ENCODE measurements at places on chromosomes 16 and 17. TPM values are rescaled to one million over a fixed set of nuclear protein-coding genes. Genes with fewer than 3 reads are reported as not detected.

NECAB2 gene
- 11.2 TPM for total RNA-seq

CALB2 gene
- total RNA-seq: 2.6 TPM

PIMREG gene
- total RNA-seq: 1.8 TPM

PDIA2 gene
- total RNA-seq: 47.5 TPM
